ENCODE measurements at places on chromosomes 7 and 10.

GRCh38 chr10:78752221-78752620, 316.5 kb upstream of the ZMIZ1 start:
- DNase-seq: no peak

DNA sequence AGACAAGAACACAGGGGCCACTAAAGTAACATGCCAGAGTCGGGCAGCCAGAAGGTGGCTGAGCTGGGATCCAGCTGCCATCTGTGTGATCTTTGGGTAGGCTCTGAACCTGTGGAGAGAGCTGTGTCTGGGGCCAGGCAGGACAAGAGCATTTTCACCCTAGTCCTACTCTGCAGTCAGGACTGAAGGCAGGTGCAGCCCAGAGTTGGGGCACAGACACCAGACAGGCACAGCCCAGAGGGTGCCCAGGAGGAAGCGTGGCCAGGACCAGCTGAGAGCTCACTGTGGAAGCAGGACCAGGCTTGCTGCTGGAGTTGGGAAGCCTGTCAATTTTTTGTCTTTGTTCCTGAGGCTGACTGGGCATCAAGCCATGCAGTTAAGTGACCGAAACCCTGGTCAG, 113.6 kb downstream of the ADCY1 start:
- DNase-seq: no peak

DNA sequence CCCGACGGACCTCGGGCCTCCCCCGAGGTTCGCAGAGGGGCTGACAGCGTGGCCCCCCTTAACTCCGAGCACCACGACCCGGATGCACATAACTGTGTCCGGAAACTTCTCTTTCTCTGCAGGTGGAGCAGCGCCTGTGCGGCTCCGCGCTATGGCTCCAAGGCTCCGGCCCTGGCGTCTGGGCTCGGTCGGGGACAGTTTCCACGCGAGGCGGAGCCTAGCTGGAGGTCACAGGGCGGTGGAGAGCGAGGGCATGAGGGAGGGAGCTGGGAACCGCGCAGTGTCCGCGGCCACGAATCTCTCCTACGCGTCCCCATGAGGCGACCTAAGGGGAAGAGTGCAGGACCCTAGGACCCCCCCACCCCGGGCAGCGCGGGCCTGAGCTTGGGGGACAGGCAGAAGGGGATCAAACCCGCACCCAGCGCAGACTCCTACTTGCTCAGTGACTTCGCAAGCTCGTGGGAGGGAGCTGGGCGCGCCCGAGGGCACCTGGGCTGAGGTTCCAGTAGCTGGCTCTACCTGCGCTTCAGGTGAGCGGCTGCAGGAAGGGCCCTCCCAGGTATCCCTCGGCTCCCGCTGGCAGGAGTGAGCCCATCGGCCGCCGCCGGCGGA, 8.6 kb upstream of the MNX1 start:
- DNase-seq: peak; percentile 39

- no peak for DNase-seq
These were observed 87.4 kb upstream of the FAM20C start for GRCh38 chr7:105002-105401.

GRCh38 chr10:27529010-27529783, 25.1 kb downstream of the RAB18 start:
- no peak for DNase-seq

- DNase-seq: no peak
These were observed 42.4 kb upstream of the ASAH2 start for GRCh38 chr10:50293513-50294313.

DNA sequence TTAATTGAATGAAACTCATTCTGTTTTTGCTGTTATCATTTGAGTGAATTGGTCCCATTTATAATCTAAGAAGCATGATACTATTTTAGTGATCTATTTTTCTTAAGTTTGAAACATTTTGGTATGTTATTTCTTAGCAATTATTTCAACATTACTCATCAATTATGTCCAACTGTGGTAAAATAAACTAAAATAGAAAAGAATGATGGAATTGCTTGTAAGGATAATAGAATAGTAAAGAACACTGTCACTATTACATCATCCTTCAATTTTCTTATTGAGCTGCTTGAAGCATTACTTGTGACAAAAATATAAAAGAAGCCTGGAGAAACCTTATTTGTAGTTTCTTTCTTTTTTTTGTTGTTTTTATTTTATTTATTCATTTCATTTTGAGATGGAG, 42.4 kb downstream of the ZNF487 start:
- no peak for DNase-seq

DNA sequence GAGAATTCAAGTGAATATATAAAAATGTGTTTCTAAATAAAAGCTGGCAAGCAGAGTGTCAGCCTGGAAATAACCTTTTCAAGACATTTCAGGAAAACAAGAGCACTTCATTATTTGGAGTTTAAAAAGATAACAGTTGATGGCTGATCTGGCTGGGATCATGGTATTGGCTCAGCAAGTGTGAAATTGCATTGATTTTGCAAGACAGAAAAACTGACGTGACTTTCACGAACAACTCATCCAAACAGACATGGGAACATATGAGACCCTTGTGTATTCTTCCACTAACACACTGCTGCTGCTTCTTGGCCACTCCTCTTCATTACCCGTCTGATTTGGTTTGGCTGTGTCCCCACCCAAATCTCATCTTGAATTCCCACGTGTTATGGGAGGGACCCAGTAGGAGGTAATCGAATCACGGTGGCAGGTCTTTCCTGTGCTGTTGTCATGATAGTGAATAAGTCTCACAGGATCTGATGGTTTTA, 108.5 kb downstream of the RAB18 start:
- DNase-seq: no peak

- DNase-seq: no peak
These were observed 73.8 kb downstream of the CCDC6 start for GRCh38 chr10:59832506-59832905.

DNA sequence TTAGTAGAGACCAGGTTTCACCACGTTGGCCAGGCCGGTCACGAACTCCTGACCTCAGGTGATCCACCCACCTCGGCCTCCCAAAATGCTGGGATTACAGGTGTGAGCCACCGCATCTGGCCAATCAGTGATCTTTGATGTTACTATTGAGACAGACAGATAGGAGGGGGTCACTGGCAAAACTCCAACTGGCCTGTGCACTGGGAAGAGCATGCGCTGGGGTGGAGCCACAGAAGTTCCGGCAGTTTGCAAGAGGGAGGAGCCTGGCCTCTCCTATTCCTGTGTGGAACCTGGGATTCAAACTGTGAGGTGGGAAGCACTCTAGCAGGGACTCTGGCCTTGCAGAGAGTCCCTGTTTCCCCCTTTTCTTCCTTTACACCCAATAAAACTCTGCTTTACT, 60.7 kb downstream of the NEBL start:
- DNase-seq: no peak

DNA sequence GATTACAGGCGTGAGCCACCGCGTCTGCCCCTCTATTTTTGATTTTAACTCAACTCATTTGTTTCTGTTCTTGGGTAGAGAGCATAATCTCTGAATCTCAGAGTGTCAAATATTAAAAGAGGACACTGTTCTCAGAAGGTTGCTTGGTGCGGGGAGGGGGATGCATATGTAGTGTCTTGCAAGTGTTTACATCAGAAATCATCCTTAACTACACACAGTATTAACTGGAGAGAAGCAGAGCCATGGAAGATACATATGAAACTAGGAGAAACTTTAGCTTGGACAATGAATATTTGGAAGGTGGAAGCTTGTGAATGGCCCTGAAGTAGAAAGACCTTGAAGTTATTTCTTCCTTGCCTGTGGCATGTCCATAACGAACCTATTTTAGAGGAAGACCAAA, 57.5 kb downstream of the XRCC2 start:
- no peak for DNase-seq

DNA sequence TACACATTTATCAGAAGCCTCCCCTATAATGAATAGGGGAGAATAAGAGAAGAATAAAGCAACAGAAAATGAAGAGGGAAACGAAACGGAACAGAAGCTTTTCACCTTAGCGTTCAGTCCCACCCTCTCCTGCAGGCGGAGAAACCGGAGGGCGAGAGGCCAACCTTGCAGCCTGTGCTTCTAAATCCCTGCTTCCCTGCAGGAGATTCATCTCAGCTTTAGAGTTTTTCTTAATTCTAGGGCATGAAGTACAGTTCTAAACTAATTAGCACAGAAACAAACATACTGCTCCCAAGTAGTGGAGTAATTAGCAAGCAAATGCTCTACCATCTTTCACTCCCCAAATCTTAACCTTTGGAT, 107.2 kb downstream of the CUBN start:
- DNase-seq: no peak

- no peak for DNase-seq
These were observed 82.1 kb upstream of the PRPS1L1 start for GRCh38 chr7:18109762-18110161.
